ENCODE measurements at places on chromosomes 16 and 17.

DNA sequence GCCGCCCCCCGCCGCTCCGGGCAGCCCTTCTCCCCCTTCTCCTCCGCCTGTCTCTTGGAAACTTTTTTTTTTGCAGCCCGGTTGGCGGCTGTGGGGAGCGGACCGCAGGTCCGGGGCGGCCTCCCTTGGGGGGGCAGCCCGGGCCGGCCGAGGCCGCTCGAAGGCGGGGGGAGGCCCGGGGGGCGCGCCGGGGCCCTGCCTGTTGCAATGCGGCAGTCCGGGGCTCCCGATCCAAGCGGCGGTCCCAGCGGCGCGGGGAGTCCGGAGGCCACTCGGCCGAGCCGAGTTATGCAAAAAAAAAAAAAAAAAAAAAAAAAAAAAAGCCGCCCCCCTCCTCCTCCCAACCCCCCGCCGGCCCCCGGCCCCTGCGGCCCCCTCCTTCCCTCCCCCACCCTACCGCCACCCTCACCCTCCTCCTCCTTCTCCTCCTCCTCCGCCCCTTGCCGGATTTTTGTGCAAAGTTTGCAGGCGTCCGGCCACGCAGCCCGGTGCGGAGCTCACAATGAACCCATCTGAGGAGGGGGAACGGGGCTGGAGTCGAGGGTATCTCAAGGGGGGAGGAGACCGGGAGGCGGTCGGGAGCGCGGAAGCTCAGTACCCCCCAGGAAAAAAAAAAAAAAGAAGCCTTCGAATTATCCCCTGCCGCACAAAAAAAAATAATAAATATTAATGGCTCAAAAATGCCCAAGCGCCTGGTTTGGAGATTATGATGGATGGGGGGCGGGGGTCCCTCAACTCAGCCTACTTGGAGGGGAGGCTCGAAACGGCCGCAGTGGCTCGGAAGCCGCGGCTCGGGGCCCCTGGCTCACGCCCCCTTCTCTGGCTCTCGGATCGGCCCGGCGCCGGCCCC lies at the start of gene ZNF423:
ZNF423 (minus strand) TSS at position 291 of the 850 bp plus-strand sequence. CDS start 338 bp downstream, outside the sequence.
- no peak for DNase-seq

GRCh38 chr16:51919736-51920135 lies 627.2 kb downstream of the TOX3 start:
- DNase-seq = no peak

DNA sequence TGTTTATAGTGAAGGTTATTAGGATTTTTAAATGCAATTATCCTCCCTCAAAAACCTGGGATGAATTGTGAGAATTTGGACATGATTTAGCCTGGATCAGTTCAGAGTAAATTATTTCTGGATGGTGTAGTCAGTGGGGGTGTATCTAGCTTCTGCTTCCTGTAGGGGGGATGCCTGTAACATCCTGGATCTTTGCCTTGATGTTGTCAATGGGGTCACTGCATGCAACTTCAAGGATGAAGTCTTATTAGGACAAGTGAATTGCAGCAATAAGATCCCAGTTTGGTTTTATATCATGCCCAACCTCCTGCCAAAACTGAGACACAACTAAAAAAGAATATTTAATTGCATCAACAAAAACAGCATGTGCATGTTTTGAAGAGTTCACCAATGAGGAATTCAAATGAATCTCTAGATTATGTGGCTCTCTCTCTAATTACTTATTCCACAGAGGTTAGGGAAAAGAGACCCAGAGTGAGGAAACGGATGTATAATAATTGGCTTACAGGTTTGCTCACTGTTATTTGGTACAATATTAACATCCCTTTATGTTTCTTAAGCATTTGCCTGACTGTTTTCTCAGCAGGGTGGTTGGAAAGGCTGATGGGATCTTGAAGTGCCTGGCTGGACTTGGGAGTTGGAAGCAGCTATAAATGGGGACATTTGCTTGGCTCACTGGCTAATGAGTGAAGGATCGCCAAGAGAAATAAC lies 159.8 kb downstream of the HS3ST3B1 start:
- DNase-seq = no peak

DNA sequence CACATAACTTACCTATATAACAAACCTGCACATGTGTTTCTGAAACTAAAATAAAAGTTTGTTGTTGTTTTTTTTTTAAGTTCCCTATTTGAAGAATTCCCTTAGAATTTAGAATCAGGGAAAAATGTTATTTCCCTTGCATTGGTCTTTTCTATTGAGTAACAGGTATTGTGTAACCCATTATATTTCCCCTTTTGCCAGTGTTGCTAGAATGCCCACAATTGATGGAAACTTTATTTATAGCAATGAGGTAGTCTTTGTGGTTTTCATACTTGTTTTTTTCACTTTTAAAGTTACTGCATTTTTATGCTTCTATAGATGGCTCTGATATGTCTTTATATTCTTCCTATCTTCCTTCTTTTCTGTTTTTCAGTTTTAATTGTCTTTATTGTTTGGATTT lies 3.9 kb downstream of the NLRP1 start:
- no peak for DNase-seq

GRCh38 chr16:49622084-49622390 lies 233.9 kb downstream of the ZNF423 start:
- DNase-seq = no peak

- no peak for DNase-seq
Observed at GRCh38 chr17:50130559-50131305, 772 bp upstream of the SAMD14 start.

DNA sequence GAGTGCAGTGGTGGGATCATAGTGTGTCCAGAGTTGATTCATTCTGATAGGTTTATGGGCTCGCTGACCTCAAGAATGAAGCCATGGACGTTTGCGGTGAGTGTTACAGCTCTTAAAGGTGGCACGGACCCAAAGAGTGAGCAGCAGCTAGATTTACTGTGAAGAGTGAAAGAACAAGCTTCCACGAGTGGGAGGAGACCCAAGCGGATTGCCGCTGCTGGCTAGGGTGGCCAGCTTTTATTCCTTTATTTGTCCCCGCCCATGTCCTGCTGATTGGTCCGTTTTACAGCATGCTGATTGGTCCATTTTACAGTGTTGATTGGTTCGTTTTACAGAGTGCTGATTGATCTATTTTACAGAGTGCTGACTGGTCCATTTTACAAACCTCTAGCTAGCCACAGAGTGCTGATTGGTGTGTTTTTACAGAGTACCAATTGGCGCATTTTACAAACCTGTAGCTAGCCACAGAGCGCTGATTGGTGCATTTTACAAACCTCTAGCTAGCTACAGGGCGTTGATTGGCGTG lies 17.5 kb downstream of the CACNG4 start:
- no peak for DNase-seq
